ENCODE measurements at places on chromosomes 3 and 15.

- no peak for DNase-seq
Measured at GRCh38 chr15:65953622-65954021, 84.3 kb downstream of the RAB11A start.

- no peak for DNase-seq
Measured at GRCh38 chr3:193310914-193311723, 67.4 kb downstream of the ATP13A5 start.

DNA sequence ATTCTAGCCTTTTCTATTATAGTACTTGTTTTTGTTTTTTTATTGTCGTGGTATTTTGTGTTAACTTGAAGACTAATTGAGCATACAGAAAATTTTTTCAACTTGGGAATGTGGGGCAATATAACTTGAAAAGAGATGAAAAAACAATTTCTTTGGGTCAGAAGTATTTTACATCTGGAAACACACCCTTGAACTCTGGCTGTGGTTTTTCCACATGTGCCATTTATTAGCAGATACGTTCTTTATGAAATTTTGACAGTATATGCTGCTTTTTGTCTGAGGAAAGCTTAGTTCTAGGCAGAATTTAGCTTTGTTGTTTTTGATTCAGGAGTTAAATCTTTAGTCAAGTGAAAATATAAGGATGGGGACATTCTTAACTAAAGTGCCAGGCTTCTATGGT, 44.7 kb downstream of the TCF12 start:
- DNase-seq: no peak

- no peak for DNase-seq
Measured at GRCh38 chr3:88986834-88987233, 120.6 kb upstream of the EPHA3 start.

DNA sequence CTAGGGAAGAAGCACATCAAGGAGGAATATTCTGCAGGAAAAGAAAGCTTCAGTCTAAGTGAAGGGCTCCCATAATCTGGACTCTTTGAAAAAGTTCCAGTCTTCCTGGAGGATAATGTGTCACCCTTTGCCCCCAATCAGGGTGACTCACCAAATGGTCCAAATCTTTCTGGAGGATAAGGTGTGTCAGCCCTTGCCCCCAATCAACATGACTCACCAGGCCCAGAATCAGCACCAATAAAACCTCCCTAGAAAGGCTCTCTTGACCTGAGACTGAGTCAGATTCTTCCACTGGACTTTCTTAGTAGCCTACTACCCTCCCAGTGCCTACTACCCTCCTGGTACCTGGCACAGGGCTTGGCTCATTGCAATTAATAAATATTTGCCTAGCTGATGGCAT, 9.5 kb upstream of the ARL14 start:
- DNase-seq: peak; percentile 66

- no peak for DNase-seq
Measured at GRCh38 chr3:13245615-13245978, 172.4 kb upstream of the IQSEC1 start.

GRCh38 chr3:66393333-66394005, 107.4 kb downstream of the LRIG1 start:
- DNase-seq: no peak

- no peak for DNase-seq
Measured at GRCh38 chr3:196772897-196773296, 33.2 kb downstream of the PAK2 start.

DNA sequence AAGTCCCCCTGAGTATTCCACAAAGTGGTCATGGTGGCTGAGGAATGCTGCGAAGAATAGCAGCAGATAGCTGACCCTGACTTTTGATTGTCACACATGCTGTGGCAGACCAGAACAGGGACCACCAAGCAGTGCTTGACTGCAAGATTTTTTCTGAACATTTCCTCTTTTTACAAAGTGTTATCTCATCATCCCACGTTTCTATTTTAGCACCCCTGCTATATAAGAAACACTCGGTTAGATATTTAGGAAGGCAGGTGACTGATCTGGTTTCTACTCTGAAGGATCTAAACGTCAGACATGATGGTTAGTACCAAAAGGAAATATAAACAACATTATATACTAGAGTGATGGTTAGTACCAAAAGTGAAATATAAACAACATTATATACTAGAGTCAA, 9.1 kb downstream of the SLC25A26 start:
- DNase-seq: no peak

DNA sequence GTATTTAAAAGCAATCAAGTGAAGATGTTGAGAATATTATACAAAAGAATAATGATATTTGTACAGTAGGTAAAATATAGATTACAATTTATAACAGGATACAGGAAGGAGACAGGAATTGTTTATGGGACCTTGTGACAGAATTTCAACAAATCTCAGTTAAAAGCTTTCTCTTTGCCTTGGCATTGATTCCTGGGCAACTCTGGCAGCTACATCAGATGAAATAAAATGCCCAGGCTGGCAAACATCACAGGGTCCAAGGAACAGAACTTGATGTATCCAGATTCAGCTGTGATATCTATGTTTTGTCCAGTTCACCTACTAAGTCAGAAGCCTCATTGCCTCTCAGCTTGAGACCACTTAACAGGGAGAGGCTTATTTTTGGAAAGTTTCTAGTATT, 473.1 kb downstream of the MCTP2 start:
- DNase-seq: no peak

GRCh38 chr15:33584797-33585196, 274.0 kb downstream of the RYR3 start:
- no peak for DNase-seq

GRCh38 chr15:39552556-39552955, 28.3 kb upstream of the THBS1 start:
- no peak for DNase-seq

GRCh38 chr3:61938878-61939549, 377.6 kb downstream of the PTPRG start:
- DNase-seq: no peak

DNA sequence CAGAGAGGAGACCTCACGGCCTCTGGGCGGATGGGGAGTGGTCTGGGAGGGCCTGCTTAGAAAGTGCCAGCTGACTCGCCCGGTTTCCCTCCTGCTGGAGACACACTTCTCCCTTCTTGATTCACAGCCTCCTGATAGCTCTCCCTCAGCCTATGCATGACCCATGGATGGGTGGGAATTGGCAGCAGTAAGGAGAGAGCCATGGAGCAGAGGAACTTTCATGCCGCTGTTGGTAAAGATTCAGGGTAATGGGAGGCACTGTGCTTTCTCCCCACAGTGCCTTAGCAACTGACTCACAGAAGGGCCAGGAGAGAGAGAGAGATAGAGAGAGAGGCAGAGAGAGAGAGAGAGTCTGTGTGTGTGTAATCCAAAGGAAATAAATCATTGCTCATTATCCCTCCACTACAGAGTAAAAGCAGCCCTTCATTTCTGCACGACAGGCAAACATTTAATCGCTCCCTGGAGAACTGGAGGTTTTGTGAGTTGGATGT, 82.8 kb downstream of the SEMA5B start:
- no peak for DNase-seq

GRCh38 chr3:8256441-8257071, 245.1 kb upstream of the LMCD1 start:
- no peak for DNase-seq

GRCh38 chr3:40605960-40606359, 81.2 kb downstream of the ZNF621 start:
- DNase-seq: no peak

- DNase-seq: no peak
Measured at GRCh38 chr3:178062126-178062525, 474.1 kb upstream of the KCNMB2 start.

- DNase-seq: no peak
Measured at GRCh38 chr3:54822206-54822605, 105.7 kb downstream of the LRTM1 start.

DNA sequence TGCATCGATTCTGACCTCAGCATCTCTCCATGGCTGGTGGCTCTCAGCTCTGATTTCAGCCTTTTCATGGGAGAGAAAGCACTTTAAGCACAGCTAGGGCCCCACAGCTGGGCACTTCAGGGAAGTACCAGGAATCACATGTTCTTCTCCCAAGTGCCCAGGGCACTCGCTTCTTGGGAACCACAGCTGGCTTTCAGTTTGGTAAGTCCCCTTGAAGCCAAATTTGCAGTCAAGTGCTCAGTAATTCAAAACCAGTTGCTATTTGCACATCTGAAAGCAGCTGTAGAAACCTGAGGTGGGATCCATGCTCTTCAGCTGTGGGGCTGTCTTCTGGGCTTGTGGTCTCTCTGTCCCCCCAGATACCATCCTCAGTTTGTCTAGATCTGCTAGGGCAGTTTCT, 12.8 kb downstream of the GABRA5 start:
- DNase-seq: no peak

GRCh38 chr3:47079432-47079831, 84.5 kb downstream of the SETD2 start:
- no peak for DNase-seq

GRCh38 chr3:105187344-105187743, 179.4 kb upstream of the ALCAM start:
- no peak for DNase-seq

GRCh38 chr3:112134335-112135124, 1.5 kb upstream of the GCSAM start:
- no peak for DNase-seq

GRCh38 chr15:72141171-72142084, 23.2 kb downstream of the SENP8 start:
- DNase-seq: no peak

DNA sequence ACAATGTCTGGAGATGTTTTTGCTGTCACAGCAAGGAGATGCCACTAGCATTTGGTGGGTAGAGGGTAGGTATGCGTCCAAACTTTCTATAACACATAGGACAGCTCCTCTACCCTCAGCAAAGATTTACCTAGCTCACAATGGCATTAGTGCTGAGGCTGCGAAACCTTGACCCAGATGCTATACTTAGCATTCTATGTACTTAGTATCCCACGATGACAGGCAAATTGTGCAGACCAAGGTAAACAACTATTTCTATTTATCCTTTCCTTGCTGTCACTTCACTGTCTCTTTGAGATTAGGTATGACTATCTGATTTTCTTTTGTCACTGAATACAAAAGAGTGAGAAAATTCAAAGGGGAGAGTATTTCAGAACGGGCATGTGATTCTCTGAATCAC, 265.2 kb upstream of the ZNF385D start:
- no peak for DNase-seq

- DNase-seq: no peak
Measured at GRCh38 chr3:65398953-65399352, 639.8 kb downstream of the MAGI1 start.

GRCh38 chr3:180860180-180860858, 52.2 kb upstream of the FXR1 start:
- DNase-seq: no peak

DNA sequence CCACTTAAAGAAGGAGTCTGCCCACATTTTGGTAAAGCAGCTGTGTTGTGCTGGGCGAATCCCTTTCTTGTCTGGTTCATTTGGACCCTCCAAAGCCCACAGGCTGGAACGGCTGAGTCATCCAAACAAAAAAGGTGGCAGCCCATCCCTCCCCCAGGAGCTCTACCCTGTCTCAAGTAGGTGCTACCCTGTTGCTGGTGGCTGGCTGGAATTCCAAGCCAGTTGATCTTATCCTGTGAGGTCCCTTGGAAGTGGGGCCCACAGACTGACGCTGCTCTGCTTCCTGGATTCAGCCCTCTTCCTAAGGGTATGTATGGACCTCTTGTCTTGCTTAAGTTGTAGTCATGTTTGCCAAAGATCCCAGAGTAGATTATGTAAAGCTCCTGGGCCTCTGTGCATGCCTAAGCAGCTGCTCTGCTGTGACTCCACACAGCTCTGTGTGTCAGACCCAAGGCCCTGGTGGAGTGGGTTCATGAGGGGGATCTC, 44.5 kb downstream of the CCR1 start:
- peak; percentile 6 for DNase-seq

GRCh38 chr3:119098619-119099222, 47.2 kb upstream of the TEX55 start:
- no peak for DNase-seq

DNA sequence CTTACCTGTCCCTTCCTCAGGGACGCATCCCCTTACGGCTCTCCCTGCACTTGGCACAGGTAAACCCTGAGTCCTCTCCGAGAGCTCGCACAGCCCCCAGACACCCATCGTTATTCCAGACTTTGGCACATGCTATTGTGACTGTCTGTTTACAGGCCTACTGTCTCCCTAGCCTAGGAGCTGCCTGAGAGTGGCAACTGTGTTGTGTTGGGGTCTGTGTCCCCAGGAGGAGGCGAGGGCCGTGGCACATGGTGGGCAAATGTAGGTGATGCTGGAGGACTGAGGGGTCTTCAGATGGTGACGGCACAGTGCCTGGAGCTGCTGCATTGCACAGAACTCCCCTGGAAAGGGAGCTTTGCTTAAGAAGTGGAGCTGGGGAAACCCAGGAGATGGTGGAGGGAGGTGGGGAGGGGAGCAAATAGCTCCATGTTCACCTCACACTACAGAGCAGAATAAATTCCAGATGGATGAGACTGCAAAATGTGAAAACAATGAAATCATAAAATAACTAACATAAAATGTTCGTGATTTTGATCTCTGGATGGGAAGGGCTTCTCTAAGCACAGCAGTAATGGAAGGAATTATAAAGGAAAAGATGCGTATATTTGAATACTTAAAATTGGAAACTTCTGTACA, 96.5 kb downstream of the SMAD6 start:
- peak; percentile 56 for DNase-seq

DNA sequence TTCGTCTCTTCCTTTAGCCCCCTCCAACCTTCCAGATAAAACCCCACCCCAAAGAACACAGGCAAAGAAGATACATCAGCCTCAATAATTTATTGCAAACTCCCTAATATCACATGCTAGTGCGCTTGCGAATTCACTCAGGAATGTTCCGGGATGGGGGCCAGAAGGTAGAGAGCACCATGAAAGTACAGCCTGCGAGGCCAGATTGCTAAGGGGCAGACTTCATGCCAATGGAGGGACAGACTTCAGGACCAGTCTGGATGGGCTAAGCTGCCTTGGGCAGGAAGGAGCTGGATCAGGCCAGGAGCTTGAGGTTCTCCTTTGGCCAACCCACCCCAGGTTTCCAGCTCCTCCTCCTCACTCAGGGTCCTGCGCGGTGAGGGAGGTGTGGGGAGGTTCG, 13.4 kb downstream of the CIDEC start:
- DNase-seq: no peak

- no peak for DNase-seq
Measured at GRCh38 chr3:13626915-13627460, 78.1 kb downstream of the FBLN2 start.

DNA sequence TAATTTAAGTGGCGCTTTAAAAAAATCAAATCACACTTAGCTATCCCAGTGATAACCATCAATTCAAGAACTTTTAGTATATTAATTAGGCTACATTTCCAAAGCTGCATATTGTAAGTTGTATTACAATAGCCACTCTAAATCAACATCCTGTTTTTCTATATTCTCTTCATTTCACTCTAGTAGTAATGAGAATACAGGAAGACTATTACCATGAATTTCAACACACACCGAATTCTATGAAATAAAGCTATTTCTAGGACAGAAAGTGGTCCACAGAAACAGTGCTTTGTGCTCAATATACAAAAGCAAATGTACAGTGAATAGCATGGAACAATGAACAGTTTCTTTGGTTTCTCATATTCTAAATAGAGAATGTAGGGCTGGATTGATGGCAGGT, 24.6 kb downstream of the TRAT1 start:
- no peak for DNase-seq

GRCh38 chr3:73808862-73809509, 184.2 kb upstream of the PDZRN3 start:
- DNase-seq: no peak

Measured in retinal pigment epithelial cell (primary cell).